ENCODE measurements at places on chromosomes 7 and 10.

- no peaks in the 10 kb centered on the region for H3K27me3 ChIP-seq
- no peak for DNase-seq
- no peaks in the 10 kb centered on the region for H3K4me1 ChIP-seq
These were observed 1133.4 kb downstream of the CNTNAP2 start for GRCh38 chr7:147249956-147250355.

- H3K4me3 ChIP-seq: no peak overlapping the region
- H3K36me3 ChIP-seq: no peaks in the 10 kb centered on the region
- peaks cover 66% of the 10 kb centered on the region for H3K27me3 ChIP-seq
- no peak for DNase-seq
- no peak overlapping the region for H3K27ac ChIP-seq
- H3K4me1 ChIP-seq: no peaks in the 10 kb centered on the region
These were observed 84.9 kb downstream of the C10orf105 start for GRCh38 chr10:71634531-71635164.

DNA sequence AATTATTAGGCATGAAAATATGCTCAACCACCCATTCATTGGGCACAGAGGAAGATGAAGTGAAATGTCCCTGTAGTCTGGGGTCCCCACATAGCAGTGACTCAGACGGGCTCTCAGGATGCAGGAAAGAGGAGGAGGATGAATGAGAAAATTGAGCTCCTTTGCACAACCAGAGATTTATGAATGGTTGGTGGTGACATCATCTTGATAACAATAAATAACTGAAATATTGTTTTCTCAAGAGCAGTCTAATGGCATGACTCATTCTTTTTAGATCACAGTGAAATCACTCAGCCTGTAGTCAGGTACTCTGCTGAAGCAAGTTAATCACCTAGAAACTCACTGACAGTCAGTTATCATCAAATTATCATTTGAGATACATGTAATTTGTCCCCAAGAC is 254.1 kb downstream of the RELN start:
- no peaks in the 10 kb centered on the region for H3K27me3 ChIP-seq
- no peak for DNase-seq
- H3K4me1 ChIP-seq: no peaks in the 10 kb centered on the region
- H3K36me3 ChIP-seq: no peaks in the 10 kb centered on the region

- H3K36me3 ChIP-seq: no peaks in the 10 kb centered on the region
- no peaks in the 10 kb centered on the region for H3K4me1 ChIP-seq
- no peak overlapping the region for H3K27ac ChIP-seq
- no peak for DNase-seq
- H3K27me3 ChIP-seq: no peaks in the 10 kb centered on the region
These were observed 74.2 kb downstream of the TYW1B start for GRCh38 chr7:72753781-72754180.

DNA sequence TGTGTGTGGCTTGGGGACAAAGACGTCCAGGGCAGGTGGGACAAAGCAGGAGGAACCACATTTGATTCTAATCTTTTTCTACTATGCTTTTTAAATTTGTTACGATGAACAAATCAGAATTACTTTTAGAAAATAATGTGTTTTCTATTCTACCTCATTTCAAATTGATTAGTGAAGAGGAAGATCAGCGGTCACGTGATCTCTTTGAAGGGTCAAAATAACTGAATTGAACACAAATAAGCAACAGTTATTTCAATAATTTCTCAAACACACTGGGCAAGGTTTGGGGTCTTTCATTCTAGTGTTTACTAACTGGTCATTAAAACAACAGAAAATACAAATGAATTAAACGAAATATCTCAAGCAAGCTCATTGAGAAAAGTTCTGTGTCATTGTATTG is 773.0 kb upstream of the IGFBP3 start:
- no peaks in the 10 kb centered on the region for H3K4me1 ChIP-seq
- no peak overlapping the region for H3K27ac ChIP-seq
- DNase-seq: no peak
- H3K27me3 ChIP-seq: no peaks in the 10 kb centered on the region

Measured in MM.1S (cell line).